ENCODE measurements at places on chromosomes 2 and 18. TPM values are rescaled to one million over a fixed set of nuclear protein-coding genes. Genes with fewer than 3 reads are reported as not detected.

Gene CCDC141
- 13.8 TPM for total RNA-seq

GRCh38 chr18:72830109-72830508, 37.7 kb downstream of the NETO1 start:
- DNase-seq: no peak

DNA sequence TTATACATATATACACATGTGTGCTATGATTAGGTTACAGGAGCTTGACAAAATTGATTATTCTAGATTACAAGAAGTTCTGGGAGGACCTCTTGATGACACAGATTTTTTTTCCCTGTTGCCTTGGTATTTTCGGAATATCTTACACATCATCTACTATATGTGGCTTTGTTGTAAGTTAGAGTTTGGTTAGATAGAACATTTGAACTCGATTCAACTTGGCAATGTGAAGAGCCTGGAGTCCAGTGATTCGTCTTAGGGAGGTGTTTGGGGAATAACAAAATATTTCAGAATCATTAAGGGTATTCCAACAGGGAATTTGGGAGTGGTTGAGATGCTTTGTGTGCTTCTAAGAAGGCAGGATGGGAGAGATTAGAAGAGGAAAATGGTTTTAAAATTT, 39.3 kb upstream of the EFEMP1 start:
- no peak for DNase-seq

GRCh38 chr2:203972066-203972465, 35.5 kb downstream of the ICOS start:
- DNase-seq: no peak

Gene DSG4
- 0.19 TPM for total RNA-seq

DNA sequence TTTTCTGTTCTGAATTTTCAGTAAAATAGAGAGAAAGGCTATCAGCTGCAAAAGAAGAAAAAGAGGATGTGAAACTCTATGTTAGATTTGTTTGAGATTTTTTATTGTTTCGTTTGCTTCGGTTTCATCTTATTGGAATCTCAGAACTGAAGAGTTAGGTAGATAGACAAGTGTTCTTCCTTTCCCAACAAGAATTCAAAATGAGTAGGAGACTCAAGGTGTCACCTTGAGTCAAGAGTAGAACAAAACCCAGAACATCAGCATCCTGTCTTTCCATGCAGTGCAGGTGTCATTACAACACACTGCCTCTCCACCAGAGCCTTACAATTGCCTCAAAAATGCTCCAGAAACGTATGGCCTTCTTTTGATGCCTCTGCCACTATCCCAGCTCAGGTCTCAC, 21.1 kb downstream of the NBAS start:
- DNase-seq: no peak

- DNase-seq: no peak
Observed at GRCh38 chr18:57618910-57619309, 2.7 kb downstream of the NARS1 start.

Gene AQP12B
- not detected for total RNA-seq

- DNase-seq: no peak
Observed at GRCh38 chr2:63840081-63840784, 1.5 kb upstream of the UGP2 start.

GRCh38 chr2:232519581-232520438, at the start of gene PRSS56:
Gene PRSS56, plus strand, starts transcription at chr2:232520388. Its CDS starts 211 bp downstream, at chr2:232520599.
- no peak for DNase-seq

- no peak for DNase-seq
Observed at GRCh38 chr18:4264347-4264791, 190.7 kb downstream of the DLGAP1 start.

- no peak for DNase-seq
Observed at GRCh38 chr2:219171231-219171651, 1.4 kb upstream of the SLC23A3 start.

DNA sequence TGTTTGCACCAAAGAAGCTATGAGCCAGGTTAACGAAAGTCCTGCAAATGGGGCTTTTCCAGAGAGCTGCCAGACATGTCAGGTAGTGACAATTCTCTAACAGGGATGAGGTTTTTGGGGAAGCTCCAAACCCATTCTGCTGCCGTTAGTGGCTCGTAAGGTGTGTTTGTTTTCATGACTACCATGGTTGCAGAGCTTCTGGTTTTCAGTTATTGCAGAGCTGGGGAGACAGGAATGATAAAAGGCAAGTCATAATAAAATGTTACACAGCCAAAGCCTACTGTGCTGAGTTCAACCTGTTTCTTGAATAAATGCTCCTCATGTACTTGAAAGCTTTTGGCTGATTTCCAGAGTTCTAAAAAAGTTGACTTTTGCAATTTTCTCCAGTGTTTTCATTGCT, 209.2 kb upstream of the STK17B start:
- DNase-seq: no peak

DNA sequence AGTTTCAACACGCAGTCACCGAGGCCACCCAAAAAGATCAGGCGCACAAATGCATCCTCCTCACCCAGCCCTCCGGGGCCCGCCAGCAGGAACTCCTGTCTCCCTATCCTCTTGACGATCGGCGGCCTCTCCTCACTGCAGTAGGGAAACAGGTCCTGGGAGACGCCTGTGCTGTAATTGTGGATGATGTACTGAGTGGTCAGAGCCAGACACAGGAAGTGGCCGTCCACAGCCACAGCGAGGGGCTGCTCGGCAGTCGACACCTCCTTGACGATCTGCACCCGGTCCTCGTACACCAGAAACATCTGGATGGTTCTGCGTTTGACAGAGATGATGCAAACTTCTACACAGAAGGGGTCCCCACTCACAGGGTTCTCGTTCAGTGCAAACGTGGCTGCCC, 22.0 kb downstream of the TGFBRAP1 start:
- DNase-seq: no peak

DNA sequence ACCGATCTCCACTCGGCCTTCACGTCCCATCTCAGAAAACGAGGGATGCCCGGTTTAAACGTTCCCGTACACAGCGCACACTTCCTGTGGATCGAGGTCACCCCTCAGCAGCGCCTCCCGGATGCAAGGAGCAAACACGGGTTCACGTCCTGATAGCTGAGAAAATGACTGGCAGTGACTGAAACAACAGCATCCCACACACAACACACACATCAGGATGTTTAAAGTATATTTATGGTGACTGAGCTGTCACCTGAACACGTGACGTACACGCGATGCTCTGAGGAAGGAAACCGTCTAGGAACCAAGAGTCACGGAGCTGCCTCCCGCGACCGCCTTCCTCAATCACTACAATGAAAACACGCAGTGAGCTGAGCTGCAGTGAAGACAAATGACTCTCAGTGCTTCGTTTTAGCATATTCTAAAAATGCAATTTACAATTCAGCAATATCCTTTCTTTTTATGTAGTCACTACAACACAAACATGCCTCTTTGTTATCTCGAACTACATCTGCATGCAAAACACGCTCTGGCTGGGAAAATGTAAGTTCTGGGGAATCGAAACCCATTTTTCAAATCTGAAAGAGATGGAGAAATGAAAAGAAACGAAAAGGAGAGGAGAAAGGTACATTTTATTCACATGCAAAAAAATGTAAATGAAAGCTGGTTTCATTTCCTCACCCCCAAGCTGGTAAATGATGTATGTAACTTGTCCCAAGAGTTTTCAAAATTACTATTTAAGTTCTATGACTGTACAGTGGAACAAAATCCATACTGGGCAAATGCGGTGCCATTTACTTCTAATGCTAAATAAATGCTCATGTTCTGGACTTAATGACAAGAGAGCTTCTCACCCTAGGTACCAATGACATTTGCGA, 19.8 kb downstream of the HDAC4 start:
- DNase-seq: no peak

Gene GALNT13
- total RNA-seq: 0.47 TPM

DNA sequence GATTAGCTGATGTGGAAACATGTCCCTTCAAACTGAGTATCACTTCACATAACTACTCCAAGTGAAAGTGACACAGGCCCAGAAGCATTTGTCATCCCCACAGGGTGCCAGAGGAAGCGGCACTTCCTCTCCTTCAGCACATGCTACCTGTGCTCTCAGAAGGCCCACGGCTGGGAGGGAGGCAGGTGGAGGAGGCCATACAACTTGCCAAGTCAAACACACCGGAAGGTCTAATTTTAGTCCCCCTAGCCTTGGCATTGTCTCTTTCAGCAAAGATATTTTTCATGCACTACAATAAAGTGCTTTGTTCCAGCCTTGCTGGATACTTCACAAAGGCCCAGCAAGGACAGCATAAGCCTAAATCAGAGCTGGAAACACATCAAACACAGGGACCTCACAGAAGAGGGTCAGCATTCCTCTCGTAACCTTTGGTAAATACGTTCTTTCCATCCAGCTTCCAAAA, 38.0 kb downstream of the VSNL1 start:
- DNase-seq: no peak

DNA sequence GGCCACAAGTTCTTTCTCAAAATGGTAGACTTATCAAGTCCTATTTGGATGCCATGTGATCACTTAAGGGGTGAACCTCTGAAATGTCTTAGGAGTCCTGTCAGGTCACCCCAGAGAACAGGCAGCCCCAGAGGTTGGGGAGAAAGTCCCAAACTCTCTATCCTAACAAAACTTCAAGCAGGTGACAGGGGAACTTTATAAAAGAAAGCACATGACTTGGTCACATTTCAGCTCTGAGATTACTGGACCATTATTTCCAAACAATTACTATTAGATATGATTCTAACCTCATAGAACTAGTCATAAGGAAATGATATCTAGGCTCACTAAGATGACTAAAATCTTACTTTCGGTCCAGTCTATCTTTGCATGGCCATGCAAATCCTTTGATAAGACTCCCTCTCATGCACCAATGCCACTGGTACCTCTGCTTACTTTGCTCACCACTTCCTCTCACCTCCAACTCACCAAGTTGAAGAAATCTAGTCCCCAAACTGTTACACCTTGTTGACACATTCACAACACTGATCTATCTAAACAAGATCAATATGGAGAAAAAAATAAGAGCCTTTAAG, 107.0 kb downstream of the GALNT14 start:
- no peak for DNase-seq

Gene RAPH1
- 86.1 TPM for total RNA-seq

DNA sequence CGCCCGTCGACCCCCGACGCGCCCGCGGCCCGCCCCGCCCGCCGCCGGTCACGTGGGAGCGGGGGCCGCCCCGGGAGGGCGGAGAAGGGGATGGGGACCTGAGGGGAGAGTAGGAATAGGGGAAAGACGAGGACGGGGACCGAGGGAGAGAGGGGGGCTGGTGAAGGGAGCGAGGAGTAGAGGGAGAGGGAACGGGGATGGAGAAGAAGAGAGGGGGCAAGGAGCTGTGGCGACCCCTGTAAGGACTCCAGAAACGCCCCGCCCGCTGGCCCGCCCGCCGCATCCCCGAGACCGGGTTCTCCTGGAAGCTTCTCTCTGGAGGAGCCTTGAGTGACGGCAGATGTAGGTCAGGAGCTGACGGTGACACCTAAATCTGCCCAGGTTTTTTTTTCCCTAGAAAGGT, 615 bp downstream of the ADNP2 start:
- DNase-seq: no peak

GRCh38 chr2:179123272-179123662, 73.3 kb upstream of the CCDC141 start:
- DNase-seq: no peak

DNA sequence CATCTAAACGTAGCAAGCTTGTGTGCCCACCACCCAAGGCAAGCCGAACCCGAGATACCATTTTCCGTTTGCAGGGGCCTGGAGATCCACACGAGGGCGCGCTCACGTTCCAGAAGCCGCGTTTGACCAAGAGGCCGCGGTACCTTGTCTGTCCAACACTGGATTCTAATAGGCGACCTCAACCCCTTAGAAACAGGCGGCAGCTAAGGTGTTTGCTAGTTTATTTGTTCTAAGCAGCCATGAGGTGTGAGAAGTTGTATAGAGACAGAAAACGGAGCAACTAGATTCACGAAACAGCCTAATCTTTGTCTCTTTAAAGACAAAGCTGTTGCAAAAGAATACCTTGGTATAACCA, 4.2 kb downstream of the HOXD11 start:
- DNase-seq: no peak

Gene SPC25
- total RNA-seq: 0.84 TPM

Gene CFAP65
- 0.19 TPM for total RNA-seq

GRCh38 chr2:173706936-173707335, 258.2 kb downstream of the SP3 start:
- no peak for DNase-seq

DNA sequence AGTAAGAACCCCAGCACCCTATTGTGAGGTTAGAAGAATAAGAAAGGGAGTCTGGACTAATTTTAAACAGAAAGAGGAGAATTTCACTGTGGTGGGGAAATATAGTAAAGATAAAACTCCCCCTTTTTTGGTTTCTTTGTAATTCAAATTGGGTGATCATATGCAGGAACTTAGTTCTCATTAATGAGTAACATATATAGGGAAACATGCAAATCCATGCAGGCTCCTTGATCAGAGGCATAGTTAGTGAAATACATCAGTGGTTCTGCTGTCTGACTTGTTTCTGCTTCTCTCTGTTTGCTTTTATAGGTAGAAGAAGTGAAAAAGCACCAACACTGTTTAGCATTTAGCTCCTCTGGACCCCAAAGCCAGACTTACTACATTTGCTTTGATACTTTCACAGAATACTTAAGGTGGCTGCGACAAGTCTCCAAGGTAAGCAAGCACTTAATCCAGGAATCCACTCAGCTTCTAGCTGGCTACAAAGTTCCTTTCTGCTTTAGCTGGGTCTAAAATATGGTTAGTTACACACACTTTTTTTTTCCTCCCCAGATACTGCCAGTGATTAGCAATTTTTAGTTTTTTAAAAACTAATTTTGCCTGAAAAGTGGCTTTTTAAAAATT, 123.2 kb downstream of the PHLPP1 start:
- no peak for DNase-seq

- DNase-seq: no peak
Observed at GRCh38 chr2:217905395-217905794, 97.4 kb downstream of the TNS1 start.

- DNase-seq: no peak
Observed at GRCh38 chr2:65527451-65528240, 95.2 kb upstream of the SPRED2 start.

GRCh38 chr2:127068351-127068741, 38.6 kb downstream of the BIN1 start:
- DNase-seq: no peak

DNA sequence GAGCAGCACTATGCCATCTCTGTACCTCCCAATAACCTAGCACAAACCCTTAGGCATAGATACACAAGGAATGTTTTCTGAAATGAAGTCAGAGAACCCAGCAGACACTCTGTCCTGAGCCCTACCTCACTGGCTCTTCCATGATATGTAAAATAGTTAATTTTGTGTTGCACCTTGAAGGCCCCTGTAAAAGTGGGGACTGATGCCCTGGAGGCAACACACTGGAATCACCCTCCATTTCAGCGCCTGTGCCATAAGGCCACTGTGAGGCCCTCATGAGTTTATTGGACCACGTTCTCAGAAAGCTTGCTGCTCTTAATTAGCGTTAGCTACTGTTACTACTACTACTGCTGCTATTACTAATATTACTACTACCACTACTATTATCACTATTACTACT, 670.1 kb upstream of the SOX11 start:
- no peak for DNase-seq

GRCh38 chr2:204669382-204669781, 124.1 kb downstream of the PARD3B start:
- no peak for DNase-seq

GRCh38 chr2:182618672-182619079, 97.4 kb upstream of the DNAJC10 start:
- DNase-seq: no peak

All from omental fat pad (tissue), 4 donors.